Activated gamma-delta T cell (primary cell): ENCODE measurements at places on chromosomes 1 and 21.

- DNase-seq, result no peak
Measured at GRCh38 chr1:41322835-41323234, 38.4 kb upstream of the FOXO6 start.

DNA sequence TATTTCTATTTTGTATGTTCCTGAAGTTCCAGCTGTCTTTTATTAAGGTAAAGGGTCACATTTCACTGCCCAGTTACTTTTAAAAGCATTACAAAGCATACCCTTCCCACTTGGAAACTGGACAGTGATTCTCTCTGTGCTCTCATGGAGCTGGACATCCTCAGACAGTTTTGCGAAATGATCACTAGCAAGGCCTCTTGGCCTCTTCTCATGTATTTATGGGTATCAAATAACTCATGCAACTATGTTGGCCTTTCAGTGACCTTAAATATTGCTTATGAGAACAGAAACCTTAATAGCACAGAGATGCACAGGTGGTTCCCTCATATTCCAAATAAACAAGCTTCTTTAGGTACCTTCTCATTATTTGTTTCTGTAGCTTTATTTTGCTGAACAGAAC, 7.9 kb upstream of the AMPD1 start:
- no peak for DNase-seq

GRCh38 chr1:67843746-67844145, 10.5 kb upstream of the GNG12 start:
- no peak for DNase-seq

DNA sequence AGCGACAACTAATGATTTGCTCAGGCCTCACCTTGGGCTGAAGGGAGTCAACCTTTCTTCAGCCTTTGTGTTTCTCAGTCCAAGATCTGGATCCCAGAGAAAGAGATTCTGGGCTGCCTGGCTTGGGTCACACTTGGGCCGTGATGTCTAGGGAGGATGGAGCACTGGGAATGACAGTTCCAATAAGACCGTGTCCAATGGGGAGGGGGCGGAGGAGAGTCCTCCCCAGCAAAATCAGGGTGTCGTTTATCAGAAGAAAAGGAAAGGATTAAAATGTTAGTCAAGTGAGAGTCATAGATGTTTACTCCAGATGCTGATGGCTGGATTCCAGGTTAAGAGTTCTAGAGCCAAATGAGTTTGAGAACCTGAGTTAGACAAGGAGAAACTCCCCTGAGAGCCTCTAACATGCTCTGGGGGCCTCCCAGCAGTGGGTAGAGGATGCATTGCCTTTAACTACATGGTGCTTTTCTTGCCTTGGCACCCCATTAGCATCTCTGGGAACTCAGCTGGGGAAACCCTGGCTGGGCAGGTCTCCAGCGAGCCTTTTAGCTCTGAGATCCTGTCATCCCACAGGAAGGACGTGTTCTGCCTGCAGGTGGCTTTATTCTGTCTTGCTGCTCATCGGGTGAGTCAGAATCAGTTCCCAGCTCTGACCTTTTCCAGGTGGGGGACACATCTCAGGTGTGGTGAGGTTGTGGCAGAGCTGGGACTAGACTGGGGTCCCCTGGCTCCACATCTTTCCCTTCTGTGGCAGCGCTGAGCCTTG, 22.2 kb downstream of the NIPAL3 start:
- DNase-seq, result no peak

- no peak for DNase-seq
Measured at GRCh38 chr1:117616967-117617366, 11.1 kb downstream of the TENT5C start.

- DNase-seq, result no peak
Measured at GRCh38 chr21:45864436-45864835, 117.1 kb upstream of the COL6A1 start.

- DNase-seq, result no peak
Measured at GRCh38 chr21:29523646-29524045, 224.9 kb downstream of the BACH1 start.

DNA sequence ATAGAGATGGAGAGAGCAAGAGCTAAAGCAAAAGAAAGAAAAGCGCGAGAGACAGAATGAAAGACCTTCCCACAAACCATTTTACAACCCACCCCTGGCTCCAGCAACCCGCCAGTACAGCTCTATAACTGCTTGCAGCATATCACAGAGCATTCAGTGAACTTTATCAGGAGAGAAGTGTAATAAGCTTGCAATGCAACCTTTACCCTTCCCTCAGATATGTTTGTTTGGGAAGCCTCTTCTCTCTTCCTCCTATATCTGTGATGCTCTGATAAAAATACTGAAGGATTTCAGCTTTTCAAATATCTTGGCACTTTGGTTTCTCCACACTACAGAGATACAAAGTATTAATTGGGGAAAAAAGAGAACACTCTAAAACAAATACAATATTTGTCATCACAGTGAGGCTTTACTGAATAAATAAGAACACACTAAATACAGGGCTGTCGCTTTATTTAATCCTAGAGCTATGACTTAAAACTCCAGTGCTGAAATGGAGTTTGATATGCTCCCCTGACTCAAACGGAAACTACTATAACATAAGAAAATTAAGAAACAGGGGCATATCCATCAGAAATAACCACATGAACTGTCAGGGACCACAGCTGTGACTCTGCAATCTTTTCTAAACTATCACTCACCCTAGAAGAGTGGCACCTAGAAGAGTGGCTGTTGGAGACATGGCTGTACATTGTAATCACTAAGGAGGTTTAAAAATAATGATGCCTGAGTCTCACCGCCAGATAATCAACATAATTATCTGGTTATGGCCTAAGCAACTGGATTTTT, 6.7 kb downstream of the CRP start:
- no peak for DNase-seq

- DNase-seq, result no peak
Measured at GRCh38 chr1:179142889-179143299, 61.0 kb downstream of the TOR3A start.

DNA sequence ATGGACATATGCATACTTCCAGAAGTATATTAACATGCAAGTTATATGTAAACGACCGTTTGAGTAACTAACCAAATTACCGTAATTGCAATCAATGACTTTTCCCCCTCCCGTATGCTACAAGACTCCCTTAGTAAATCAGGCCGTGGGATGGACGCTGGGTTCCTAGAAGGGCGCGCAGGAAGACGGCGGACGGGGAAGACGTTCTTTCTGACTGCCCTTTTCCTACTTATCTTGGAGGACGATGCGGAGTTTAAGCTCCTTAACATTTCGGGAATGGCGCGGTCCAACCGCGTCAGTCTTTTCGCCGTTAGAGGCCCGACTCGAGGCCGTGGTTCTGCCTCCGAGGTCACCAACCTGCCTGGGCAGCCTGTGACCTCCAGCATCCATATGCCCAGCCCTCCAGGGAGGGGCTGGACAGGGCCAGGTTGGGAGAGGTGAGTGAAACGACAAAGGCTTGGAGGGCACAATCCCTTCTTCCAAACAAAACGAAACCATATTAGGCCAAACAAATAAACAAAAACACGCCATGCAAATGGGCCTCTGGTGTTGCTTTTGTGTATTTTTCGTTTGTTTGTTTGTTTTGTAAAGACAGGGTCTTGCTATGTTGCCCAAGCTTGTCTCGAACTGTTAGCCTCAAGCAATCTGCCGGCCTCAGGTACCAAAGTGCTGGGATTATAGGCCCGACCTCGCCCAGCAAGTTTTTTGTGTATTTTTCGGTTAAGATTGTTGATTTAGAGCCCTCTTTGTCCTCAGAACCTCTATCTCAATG, 873 bp upstream of the PI4KB start:
- no peak for DNase-seq

GRCh38 chr1:71086331-71086730, 5.5 kb upstream of the ZRANB2 start:
- no peak for DNase-seq

DNA sequence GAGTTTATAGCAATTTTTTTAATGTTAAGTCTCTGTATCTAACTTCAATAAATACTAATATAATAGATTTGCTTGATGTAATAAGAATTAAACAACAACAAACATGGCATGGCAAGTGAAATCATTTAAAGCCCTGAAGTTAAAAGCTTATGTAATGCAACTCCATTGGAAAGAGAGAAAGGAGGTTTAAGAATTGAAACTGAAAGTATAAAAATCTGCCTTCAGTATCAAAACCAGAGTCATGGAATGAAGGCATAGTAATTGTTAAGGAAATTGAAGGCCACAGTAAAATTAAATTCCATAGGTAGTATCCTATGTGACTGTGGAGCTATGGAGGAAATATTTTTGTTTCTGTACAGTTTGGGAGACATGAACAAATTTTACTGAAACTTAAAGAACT, 55.1 kb downstream of the PRDX6 start:
- no peak for DNase-seq

- no peak for DNase-seq
Measured at GRCh38 chr1:223266632-223267172, 97.3 kb downstream of the SUSD4 start.

GRCh38 chr1:16986962-16987361, 6.5 kb upstream of the MFAP2 start:
- no peak for DNase-seq

DNA sequence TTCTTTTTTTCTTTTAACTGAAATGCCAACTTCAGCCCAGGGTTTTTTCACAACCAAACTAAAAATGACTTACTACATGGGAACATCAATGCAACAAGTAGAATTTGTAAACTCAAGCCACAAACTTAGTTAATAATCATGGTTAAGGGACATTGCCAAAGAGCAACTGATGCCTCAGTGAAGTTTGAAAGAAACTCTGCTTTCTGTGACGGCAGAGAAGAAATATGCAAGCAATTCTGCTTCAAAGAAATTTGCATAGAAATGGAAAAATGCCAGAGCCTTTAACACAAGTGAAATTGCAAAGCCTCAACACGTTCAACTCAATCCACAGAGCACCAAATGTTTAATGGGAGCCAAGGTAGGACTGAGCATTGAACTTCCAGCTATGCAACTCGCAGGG, 5.0 kb upstream of the CHD5 start:
- DNase-seq, result no peak

DNA sequence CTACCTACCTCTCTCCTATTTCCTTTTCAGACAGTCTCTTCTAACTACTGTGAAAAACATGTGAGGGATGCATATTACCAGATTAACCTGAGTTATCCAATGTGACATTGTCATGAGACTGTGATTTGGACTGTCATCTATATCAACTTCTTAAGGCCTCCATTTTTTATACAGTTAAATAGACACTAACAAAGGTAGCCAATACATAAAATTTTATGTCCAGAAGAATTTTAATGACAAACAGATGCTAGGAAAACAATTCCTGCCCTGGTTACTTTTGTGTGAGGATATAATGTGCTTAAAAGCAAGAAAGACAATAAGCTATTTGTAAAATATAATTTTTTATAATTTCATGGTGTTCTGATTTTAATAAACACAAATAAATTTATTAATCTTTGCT, 136.2 kb downstream of the DPYD start:
- no peak for DNase-seq

DNA sequence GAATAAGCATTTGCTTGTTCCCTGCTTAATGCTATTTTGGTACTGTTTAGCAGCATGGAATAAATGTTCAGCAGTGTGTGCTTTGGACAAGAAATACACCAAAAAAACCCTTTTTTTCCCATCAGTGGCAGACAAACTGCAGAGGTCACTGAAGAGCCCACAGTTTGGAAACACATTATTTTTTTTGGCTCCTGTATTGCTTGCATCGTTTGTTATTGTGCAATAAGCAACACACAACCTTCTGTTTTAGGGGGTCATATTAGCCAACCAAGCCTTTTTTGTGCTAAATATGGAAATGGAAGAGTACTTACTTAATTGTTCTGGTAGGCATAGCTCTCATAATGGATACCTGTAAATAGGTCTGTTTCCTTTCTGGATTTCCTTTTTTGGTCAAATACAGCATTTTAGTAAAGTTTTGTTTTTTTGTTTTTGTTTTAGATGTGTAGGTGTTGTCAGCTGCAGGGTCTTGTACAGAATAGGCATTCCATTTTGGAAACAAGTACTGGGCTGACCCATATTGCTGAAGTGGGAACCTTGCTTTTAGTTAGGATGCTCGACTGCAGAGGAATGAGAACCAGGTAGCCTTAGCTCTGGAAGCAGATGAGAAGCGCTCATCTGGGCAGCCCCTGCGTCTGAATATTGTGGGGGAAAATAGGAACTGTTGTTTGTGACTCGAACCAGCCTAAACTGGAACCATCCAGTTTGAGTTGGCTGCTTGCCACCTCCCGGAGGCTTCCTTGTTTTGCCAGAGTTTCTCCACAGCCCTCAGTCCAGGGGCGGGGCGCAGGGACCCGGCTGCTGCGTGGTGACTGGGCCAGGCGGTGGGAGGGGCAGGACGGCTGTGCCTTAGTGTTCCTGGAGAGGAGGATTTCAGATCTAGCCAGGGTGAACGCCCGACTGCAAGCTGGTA, 38.4 kb downstream of the SPEN start:
- no peak for DNase-seq

DNA sequence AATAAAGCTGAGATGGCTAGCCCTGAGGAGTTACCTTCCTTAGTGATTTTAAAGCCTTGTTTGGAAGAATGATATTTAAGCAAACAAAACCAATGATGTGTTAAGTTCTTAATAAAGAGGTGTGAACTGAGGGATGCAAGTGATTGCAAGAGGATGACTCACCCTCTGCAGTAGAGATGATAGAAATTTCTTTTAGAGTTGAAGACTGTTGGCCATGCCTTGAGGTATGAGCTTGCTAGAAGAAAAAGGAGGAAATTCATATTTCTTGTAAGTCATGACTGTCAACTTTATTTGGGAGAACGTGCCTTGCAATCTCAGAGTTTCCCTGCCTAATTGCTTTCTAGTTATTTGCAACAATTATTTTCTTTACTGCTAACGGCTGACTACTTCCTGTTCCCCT, 94.7 kb downstream of the PLA2G4A start:
- DNase-seq, result no peak

DNA sequence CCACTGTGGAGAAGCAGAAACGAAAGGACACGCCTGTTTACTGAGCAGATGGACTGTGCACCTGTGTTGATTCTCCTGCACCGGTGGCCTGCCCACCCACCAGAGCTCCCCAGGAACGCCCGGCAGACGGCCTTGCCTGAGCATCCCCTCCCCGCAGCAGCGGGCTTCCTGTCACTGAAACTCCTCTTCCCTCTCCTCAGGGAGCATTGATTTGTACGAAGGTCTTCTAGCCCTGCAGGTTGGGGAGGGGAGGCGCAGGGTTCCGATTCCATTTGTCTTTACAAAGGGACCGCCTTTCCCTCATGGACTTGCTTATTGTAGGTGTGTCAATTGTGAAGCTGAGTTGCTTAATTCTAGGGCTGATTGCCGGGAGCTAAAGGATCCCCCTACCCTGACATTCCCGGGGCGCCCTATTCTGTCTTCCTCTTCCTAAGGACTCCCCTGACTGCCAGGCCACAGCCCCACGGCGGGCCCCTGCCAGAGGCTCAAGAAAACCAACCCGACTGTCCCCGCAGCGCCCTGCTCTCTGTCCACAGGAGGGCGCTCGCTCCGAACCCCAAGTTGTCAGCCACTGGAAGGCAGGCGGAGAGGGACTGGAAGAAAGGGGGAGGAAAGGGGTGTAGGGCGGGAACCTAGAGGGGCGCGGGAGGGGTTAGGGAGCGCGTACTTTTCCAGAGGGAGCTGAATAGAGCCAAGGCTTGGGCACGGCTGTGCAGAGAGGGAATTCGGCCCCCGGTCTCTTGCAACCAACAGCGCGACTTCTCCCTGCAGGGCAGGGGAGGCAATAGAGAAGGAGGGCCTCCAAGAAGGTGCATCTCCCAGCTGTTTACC, 2.8 kb downstream of the S100A6 start:
- DNase-seq, result peak; percentile 24

GRCh38 chr1:20727746-20728316, 4.7 kb downstream of the SH2D5 start:
- no peak for DNase-seq

GRCh38 chr1:172970186-172970585, 80.6 kb downstream of the TNFSF18 start:
- no peak for DNase-seq

- no peak for DNase-seq
Measured at GRCh38 chr1:205168291-205168690, 43.2 kb downstream of the DSTYK start.

- DNase-seq, result no peak
Measured at GRCh38 chr1:27397110-27397509, 4.7 kb downstream of the GPR3 start.
